ENCODE measurements at places on chromosomes 11 and 22.
A peak's percentile ranks its signal among the peaks of the same experiment; 100 is the strongest.

GRCh38 chr11:62965574-62965973 is 19.2 kb downstream of the SLC22A6 start:
- no peak for DNase-seq

GRCh38 chr11:61948505-61948904 is 1.6 kb upstream of the BEST1 start:
- DNase-seq: no peak

GRCh38 chr11:41579546-41579945 is 120.1 kb upstream of the LRRC4C start:
- DNase-seq: no peak

DNA sequence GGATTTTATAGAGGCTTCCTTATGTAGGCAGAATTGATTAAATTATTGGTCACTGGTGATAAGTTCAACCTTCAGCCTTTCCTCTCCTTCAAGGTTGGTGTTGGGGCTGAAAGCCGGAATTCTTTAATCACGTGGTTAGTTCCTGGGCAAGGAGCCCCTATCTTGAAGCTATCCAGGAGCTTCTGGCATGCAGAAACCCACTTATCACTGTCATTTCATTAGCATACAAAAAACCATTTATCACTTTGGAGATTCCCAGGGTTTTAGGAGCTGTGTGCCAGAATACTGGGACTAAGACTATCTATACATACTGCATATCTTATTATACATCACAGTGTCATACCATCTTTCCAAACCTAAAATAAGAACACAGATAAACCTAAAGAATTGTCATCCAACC is 18.5 kb upstream of the MED17 start:
- no peak for DNase-seq

GRCh38 chr11:126491092-126491491 is 135.6 kb downstream of the ST3GAL4 start:
- no peak for DNase-seq

DNA sequence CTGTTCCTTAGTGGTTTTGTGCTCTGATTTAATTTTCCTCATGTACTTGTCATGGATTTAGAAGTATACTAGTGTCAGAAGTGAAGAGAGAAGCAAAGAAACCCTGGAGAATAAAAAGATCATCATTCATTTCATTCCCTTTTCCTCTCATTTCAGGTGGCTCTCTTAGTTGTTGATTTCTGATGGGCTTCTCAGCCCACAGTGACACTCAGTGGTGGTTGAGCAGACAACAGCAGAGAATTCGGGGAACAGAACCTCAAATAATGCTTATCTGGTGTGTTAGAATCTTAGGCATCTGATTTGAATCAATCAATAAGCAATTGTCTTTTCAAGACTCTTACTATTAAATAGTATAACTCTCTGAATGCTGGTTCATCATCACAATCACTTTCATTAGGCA is 1289.4 kb downstream of the FAM181B start:
- DNase-seq: no peak

- no peak for DNase-seq
These were observed 37.2 kb upstream of the MOB2 start for GRCh38 chr11:1523779-1524178.

- no peak for DNase-seq
These were observed 63.2 kb upstream of the ARFGAP3 start for GRCh38 chr22:42920101-42920820.

GRCh38 chr11:67648796-67649613 is 1.5 kb downstream of the ACY3 start:
- DNase-seq: peak; percentile 72

DNA sequence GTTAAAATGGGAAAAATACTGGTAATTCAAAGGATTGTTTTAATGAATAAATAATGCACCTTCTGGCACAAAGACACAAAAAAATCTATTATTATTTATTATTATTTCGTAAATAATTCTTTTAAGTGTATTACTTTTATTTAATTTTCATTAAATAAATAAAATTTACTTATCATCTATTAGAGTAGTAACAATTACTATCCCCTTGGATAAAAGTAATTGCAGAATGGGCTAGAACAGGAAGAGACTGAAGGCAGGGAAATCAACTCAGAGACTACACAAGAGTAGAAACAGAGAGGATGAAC is 23.0 kb downstream of the OR8B12 start:
- DNase-seq: no peak

- DNase-seq: no peak
These were observed 9.9 kb downstream of the STK33 start for GRCh38 chr11:8584082-8584481.

DNA sequence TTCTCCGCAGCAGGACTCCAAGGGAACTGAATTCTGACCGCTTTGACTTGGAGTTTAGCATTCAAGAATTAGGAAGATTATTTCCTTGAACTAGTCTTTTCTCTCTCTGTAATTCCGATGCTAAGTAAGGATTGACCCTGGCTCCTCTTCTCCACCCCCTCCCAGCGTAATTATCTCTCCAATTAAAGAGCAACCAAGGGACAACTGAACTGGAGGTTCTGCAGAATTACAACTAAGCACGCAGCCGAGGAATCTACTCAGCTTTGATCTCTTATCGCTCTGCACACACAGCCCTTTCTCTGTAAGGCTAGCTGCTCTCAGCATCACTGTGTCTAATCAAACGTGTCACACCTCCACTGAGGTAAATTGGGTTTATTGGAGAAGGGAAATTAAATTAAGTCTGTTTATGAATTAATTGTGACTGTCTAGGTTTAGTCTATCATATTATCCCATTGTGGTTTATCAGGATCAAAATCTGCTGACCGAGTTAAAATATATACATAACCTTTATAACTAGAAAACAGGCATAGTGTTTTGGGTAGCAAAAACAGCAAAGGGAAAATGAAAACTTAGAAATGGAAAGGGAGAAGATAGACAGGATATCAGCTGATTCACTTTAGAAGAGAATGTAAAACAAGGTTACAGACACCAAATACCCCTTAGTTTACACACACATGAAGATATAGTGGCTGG is 241.3 kb upstream of the LARGE1 start:
- DNase-seq: no peak

DNA sequence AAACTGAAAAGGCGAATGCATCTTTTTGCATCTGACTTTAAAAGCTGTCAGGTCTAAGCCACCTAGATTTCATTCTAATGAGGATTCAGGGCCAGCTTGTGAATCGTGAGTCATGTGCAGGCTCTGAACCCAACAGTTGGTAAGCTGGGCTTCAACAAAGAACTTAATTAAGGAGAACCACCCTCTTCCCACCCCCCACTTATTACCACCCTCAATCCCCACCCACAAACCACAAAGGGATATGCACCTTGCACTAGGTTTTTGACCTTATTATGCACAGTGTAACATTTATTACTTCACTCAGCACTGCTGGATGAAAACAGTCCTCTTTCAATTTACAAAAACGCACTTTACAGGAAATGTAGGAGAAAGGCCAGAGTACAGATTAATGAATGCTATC is 94.1 kb upstream of the LIN7C start:
- DNase-seq: no peak

- no peak for DNase-seq
These were observed 143.0 kb upstream of the SORL1-AS1 start for GRCh38 chr11:121595717-121596161.

DNA sequence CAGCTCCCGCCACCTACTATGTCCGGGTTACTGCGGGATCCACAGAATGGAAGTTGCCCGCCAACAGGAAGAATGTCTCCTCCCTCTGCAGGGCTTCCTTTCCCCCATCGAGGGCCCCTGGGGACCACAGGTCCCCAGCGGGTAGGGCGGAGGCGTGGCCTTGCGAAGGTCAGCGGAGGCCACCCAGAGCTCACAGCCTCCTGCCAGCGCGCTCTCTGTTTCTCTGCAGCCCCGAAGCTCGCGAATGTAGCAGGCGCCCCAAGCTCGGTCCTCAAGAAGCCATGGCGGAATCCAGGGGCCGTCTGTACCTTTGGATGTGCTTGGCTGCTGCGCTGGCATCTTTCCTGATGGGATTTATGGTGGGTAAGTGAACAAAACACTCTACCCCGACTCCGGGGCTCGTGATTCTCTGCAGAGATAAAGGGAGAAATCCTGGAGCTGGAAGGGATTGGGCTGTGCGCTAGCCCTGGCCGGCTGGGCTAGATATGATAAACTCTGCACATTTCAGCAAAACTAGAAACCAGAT is at the start of gene NAALAD2:
TSS of gene NAALAD2 (plus strand) at position 186 of the 526 bp plus-strand sequence. CDS start at position 282, 96 bp downstream.
- DNase-seq: peak; percentile 41

DNA sequence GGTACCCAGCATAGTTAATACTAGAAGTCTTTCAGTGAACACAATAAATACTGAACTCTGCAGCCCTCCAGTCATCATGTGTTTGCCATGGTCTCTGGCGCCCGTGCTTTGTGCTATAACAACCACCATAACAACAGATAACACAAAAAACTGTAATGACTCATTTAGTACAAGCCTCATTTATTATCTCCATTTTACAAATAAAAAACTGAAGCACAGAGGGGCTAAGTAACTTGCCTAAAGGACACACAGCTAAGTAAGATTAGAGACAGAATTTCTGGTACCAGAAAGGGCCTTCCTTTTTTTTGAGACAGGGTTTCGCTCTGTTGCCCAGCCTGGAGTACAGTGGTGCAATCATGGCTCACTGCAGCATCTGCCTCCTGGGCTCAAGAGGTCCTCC is 19.5 kb downstream of the RBFOX2 start:
- DNase-seq: peak; percentile 20

DNA sequence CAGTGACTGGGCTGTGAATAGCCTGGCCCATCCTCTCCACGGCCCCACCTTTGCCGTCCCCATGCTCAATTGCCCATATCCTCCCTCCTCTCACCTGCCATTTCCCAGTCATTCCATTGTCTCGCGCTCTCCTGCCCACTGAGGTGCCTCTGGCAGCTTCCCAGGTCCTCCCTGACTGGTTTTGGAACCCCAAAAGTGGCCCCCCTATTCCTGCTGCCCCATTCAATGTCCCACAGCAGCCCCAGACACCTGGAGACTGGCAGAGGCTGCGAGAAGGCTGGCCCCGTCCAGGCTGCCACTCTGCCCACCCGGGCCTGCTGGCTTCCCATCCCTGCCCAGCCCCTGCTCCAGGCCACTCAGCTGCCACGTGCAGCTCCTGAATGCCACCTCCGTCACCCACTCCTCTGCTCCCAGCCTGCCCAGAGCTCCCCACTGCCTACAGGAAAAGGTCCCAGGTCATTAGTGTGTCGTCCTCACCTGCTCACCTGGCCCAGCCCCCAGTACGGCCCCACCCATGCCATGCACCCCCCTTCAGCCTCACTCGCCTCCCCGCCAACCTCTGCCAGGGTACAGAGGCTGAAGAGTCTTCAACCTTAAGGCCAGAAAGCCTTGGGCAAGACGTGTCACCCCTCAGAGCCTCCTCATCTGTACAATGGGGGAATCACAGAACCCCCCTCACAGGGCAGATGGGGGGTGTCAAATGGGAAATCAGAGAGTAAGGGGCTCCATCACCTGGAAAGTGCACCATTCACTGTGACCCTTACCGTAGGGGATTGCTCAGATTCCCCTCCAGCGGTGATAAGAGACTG is 37.5 kb downstream of the KCNJ4 start:
- DNase-seq: no peak

DNA sequence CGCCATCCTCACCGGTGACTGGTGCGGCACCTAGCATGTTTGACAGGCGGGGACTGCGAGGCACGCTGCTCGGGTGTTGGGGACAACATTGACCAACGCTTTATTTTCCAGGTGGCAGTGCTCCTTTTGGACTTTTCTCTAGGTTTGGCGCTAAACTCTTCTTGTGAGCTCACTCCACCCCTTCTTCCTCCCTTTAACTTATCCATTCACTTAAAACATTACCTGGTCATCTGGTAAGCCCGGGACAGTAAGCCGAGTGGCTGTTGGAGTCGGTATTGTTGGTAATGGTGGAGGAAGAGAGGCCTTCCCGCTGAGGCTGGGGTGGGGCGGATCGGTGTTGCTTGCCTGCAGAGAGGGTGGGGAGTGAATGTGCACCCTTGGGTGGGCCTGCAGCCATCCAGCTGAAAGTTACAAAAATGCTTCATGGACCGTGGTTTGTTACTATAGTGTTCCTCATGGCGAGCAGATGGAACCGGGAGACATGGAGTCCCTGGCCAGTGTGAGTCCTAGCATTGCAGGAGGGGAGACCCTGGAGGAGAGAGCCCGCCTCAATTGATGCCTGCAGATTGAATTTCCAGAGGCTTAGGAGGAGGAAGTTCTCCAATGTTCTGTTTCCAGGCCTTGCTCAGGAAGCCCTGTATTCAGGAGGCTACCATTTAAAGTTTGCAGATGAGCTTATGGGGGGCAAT is 1.1 kb downstream of the NEAT1 start:
- peak; percentile 50 for DNase-seq

- DNase-seq: no peak
These were observed 15.9 kb downstream of the RFPL1 start for GRCh38 chr22:29454276-29454675.

DNA sequence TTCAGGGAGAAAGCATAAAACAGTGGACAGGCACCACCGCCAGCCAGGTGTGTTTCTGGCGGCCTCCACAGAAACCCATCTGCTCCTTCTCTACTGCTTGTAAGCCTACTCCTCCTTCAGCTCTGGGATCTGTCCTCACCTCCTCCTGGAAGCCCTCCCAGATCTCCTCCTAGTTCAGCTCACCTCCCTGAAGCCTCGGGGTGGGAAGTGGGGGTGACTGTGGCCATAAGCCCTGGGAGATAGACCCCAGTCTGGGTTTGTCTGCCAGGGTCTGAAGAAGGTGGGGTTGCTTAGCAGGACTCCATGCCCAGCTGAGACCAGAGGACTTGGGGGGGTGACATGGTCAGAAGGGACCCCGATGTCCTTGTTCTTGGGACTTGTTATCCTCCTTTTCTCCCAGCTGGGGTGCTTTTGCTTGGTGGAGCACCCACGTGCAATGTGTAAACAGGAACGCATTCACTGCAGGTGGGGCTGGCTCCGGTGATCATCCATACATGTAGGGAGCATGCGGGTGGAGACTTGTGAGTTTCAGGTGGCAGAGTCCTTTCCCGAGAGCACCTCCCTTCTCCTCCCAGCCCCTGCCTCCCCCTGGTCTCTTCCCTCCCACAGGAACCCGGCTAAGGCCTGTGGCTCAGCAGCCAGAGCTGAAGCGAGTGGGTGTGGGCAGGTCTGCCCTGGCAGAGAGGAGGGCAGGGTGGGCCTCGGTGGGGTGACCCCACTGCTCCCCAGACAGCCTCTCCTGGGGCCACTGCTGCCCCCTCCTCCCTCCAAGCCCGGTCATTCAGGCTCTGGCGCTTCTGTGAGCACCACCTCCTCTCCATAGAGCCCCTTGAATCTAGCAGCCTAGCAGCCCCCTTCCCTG is 25.9 kb downstream of the MRGPRG start:
- DNase-seq: no peak

- peak; percentile 38 for DNase-seq
These were observed 70.7 kb downstream of the MN1 start for GRCh38 chr22:27730641-27731433.
